Ascending aorta (tissue), 2 donors: ENCODE measurements at places on chromosomes 3 and 15.

- DNase-seq, result no peak
These were observed 29.5 kb upstream of the CNBP start for GRCh38 chr3:129213238-129213637.

DNA sequence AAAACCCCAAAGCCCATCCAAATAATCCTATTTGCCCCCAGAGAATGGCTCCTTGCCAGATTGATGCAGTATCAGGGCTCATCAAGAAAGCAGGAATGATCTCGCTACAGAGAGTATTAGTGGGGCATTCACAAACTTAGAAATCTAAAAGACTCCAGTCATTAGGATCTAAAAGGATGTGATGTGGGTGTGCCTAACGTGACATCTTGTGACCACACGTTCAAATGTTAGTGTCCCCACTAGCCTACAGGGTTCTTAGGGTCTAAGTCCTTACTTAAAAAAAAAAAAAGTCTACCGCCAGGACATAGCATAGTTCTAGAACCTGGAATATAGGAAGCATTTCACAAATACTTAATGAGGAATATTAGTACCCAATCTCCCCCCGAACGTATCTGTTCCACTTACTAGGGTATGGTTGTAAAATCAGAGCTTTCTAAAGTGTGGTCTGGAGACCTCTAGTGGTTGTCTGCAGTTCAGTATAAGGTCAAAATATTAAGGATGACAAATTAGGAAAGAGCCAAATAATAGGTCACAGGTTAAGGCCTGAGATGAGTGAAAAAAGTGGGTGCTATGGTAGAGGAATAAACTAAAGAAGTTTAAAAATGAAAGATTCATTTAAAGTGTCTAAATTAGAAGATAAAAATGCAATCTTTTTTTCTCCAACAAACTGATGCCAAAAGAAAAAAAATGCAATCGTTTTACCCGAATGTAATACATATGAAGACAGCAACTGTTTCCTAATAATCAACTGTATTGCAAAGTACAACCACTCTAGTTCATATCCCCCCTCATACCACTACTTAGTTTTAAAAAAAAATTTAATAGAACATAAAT, 4.2 kb upstream of the CHRM5 start:
- DNase-seq, result no peak

DNA sequence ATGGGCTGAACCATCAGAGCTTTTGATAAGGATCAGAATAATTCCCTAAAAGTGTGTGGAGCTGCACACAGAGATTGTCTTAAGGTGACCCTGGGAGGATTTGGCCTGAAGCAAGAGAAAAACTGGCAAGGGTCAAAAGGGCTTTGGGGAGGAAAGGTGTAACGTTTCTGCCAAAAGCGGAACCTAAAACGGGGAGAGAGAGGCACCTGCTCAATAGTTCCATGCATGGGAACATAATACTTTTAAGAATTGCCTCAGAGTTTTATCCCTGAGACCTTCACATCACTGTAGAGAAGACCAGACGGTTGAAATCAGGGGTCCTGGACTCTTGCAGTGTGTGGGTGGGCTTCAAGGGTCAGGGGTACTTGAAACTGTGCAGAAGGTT, 5.9 kb downstream of the ZNF710 start:
- no peak for DNase-seq

- DNase-seq, result no peak
These were observed 144.3 kb downstream of the STAC start for GRCh38 chr3:36524560-36524959.

GRCh38 chr15:70147778-70148177, 50.1 kb upstream of the TLE3 start:
- DNase-seq, result no peak

DNA sequence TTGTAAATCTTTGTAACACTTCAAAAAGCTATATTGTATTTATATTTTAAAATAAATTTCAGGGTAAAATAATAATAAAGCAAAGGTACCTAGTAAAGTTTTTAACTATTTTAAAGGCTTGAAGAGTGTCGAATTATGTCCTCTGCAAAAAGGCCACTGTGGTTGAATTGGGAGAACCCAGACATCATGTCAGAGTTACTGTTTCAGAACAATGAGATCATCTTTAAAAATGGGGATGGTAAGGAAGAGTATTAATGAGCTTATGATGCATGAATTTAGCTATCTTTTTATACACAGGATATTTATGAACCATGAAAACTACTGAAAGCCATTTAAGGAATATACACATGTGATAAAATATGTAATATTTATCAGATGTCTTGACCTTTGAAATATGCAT, 26.3 kb downstream of the KCNMB3 start:
- DNase-seq, result no peak

DNA sequence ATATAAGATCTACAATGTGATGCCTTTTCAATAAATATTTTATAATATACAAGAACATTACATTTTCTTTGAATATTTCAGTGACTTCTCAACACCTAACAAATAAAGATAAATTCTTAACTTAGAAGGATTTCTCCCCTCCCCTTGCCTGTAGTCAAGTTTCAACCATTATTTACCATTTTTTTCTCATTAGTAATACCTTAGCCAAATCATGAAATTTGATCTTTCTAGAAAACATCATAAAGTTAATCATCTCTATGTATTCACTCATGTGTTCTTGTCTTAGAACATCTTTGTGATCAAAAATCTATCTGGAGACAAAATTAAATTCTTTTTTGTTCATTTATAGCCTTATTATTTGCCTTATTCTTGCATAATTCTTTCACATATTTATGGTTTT, 1201.8 kb upstream of the EPHA6 start:
- DNase-seq, result no peak

GRCh38 chr3:13621381-13622221, 72.7 kb downstream of the FBLN2 start:
- DNase-seq, result no peak

GRCh38 chr15:58555162-58556027, 123.6 kb downstream of the LIPC start:
- no peak for DNase-seq

DNA sequence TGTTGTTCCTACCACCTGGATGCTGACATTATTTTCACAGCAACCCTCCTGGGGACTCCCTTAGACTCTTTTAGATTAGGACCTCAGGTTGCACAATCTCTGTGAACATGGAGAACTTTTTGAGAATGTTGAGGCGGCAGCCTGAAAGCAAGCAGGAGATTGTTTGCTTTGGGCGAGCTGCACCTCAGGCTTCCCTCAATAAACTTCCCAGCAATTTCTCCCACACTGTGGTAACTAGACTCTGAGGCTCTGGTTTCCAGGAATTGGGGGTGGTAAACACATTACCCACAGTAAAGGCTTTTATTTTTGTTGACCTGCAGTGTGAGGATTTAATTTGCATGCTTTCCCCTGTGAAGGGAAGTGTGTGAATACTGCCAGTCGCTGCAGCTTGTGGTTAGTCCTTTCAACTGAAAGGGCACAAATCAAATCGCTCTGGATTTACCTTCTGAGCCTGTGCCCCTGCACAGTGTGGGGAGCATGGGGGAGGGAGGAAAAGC, 35.2 kb upstream of the SIAH2 start:
- no peak for DNase-seq

DNA sequence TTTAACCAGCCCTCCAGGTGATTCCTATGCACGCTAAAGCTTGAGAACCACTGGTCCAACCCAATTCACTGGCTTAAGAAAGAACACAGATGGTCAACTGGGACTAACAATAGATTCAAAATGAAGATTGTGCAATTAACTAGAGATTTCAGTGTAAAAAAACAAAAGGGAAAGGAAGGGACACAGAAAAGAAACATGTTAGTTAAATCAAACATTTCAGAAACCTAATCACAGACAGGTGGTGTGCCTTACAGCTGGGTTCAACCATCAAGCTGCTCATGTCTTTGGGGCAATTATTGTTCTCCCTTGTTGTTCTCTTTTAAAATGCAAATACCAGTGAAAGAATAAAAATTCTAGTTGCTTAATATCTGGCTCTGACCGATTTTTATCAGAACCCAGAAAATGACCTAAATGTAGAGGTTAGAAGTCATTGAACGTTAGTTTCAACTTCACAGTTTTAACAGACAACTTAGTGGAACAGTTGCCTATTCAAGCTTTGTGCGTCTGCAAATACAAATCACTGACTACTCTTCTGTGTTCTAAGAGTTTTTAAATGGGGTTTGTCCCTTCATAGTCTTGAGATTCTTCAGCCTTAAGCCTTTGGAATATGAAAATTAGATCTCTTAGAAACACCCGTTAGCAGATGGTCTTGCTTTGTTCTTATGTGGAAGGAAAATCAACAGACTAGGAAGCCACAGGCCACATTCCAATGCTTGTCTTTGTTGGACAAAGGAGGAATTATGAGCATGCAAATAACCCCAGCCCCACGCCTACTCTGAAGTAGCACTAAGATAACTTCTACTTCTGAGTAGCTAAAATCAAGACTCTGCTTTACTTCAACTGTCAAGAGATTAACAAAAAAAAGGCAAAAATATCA, 223.4 kb downstream of the ATP8B4 start:
- no peak for DNase-seq

DNA sequence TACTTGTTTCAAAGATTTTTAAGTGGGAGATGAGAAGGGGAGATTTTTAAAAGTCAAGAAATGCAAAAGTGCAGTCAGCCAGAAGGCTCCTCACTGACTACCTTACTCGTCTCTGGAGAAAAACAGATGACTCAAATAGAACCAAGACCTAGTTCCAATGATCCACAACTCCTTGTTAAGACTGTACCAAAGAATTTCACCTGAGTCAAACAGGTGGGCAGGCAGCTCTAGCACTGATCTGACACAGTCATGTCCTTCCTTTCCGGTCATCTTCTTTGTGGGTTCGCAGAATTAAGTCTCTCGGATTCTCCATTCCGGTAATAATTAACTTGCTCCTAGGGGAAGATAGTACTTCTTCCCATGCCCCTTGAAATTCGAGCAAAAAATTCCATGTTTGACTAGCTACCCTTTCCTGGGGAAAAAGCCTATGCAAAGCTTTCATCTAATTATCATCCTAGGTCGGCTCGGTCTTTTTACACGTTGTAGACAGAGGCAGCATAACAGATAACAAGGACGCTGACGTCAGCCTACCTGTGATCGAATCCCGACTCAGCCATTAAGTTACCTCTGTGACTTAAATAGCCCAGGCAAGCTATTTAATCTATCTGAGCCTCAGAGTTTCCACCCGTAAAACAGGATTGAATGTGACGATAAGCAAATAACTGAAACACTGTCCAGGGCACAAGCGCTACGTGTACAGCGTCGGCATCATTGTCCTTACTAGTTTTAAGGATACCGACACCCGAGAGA, 758 bp downstream of the SELENOK start:
- no peak for DNase-seq

DNA sequence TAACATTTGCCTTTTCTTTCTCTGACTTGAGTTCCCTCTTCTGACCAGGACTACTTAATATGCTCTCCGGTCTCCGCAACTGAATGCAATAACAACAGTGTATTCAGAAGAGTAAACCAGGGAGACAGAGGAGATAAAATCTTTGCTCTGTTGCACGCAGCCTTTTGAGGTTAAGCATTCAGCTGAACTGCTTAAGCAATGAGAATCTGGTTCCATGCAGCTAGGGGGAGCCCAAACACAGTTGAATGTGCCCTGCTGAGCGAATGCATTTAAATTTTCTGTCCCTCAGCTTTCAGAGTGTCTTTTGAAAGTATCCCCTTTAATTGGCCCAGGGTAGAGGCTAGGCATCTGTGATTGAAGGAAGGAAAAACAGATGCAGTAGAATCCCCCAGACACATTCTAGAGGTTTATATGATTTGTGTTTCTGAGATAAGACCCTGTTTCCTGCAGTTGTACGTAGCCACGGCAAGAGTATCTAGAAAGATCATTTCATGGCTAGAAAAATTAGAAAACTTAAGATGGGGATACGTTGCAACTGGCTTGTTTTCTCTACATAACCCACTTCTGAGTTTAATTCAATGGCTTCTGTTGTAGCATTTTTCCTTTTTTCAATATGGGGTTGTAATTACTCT, 309.6 kb downstream of the TUSC7 start:
- DNase-seq, result no peak

- no peak for DNase-seq
These were observed 69.7 kb downstream of the XXYLT1 start for GRCh38 chr3:195201295-195201694.

- no peak for DNase-seq
These were observed 117.7 kb downstream of the GOLIM4 start for GRCh38 chr3:167978071-167978470.

- no peak for DNase-seq
These were observed 44.4 kb upstream of the SACM1L start for GRCh38 chr3:45644791-45645201.

GRCh38 chr15:92878593-92879053, 21.5 kb upstream of the CHD2 start:
- DNase-seq, result no peak

GRCh38 chr3:39166134-39166710, 12.8 kb upstream of the CSRNP1 start:
- DNase-seq, result no peak

GRCh38 chr3:119427669-119428068, 35.7 kb downstream of the TMEM39A start:
- DNase-seq, result no peak

GRCh38 chr3:62956411-62956810, 81.2 kb upstream of the CADPS start:
- DNase-seq, result no peak

GRCh38 chr3:15269091-15269989, 63.0 kb downstream of the SH3BP5 start:
- peak; percentile 95 for DNase-seq

GRCh38 chr3:11770477-11771391, 76.0 kb downstream of the TAMM41 start:
- DNase-seq, result peak; percentile 59
